ENCODE measurements at places on chromosomes 11 and 22.

GRCh38 chr11:69812946-69813345, 6.3 kb downstream of the FGF3 start:
- DNase-seq, result no peak

- DNase-seq, result no peak
Observed at GRCh38 chr11:16293204-16293681, 63.1 kb downstream of the SOX6 start.

DNA sequence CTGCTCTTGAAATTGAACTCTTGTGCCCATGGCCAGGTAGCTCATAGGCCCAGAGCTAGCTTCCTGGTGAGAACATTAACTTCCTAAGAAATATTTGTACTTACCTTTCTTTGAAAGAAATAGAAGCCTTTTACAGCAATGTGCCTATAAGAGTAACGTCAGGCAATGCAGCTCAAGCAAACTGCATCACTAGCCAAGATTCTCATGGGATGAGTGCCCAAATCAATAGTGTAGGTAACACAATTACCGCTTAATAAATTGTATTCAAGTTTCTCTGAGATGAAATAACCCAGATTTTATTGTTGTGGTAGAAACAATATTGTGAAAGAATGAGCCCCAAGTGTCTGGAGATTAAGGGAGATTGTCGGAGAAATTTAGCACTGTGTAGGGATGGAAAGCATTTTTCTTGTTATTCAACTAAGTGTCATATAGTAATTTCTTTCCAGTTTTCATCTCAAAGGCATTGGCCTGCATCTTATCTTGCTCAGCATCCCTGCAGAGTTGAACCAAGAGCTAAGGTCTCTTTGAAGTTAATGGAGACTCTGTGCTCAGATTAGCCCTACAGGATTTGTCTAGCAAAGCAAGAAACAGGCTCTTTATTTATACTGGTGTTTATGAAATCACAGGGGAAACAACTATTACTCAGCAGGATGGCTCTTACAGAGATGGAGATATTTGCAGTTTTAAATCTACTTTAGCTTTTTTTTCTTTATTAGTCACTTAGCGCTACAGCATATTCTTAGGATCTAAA, 321.0 kb upstream of the PDGFD start:
- DNase-seq, result no peak

DNA sequence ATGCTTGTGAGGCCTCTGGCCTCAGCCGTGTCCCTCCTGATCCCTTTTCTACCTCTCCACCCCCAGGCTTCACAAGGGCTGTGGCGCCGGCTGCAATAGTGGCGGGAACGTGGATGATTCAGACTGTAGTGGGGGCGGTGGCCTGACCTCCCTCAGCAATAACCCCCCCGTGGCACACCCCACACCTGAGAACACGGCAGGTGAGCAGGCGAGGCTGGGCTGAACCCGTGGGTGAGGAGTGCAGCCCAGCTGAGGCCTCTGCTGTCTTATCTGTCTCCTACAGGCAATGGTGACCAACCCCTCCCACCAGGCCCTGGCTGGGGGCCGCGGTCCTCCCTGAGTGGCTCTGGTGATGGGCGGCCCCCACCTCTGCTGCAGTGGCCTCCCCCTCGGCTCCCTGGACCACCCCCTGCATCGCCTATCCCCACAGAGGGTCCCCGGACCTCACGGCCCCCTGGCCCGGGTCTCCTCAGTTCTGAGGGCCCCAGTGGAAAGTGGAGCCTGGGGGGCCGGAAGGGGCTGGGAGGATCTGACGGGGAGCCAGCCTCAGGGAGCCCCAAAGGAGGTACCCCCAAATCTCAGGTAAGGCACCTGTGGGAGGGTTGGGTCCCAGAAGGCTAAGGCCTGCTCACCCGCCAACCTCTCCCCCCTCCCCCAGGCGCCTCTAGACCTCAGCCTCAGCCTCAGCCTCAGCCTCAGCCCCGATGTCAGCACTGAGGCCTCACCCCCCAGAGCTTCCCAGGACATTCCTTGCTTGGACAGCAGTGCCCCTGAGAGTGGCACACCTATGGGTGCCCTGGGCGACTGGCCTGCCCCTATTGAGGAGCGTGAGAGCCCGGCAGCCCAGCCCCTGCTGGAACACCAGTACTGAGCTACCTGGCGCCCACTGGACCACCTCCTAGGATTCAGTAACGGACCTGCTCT, 1.5 kb upstream of the SIPA1 start:
- no peak for DNase-seq

DNA sequence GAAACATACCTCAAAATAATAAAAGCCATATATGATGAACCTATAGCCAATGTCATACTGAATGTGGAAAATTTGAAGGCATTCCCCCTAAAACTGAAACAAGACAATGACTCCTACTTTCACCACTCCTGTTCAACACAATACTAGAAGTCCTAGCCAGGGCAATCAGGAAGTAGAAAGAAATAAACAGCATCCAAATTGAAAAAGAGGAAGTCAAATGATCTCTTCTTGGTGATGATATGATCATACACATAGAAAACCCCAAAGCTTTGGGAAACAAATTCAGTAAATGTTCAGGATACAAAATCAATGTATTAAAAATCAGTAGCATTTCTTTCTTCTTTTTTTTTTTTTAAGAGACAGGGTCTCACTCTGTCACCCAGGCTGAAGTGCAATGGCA, 109.9 kb downstream of the DLG2 start:
- no peak for DNase-seq

DNA sequence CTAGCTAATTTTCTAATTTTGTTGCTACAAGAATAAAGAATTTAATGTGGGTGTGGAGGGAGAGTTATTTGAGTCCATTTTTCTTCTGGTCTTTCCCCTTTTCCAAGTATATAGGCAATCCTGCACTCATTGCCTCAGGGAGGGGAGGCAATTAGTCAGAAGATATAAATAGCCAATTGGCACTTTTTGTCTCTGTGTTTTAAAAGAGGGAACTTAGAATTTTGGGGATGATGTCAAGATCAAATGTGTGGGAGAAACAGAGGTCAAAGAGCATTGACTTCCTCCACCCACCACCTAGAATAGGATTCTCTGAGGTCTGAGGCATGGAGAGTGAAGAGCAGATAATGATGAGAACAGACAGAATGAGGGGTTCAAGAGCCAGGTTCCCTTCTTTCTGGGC, 120.3 kb upstream of the ZC3H12C start:
- DNase-seq, result no peak

DNA sequence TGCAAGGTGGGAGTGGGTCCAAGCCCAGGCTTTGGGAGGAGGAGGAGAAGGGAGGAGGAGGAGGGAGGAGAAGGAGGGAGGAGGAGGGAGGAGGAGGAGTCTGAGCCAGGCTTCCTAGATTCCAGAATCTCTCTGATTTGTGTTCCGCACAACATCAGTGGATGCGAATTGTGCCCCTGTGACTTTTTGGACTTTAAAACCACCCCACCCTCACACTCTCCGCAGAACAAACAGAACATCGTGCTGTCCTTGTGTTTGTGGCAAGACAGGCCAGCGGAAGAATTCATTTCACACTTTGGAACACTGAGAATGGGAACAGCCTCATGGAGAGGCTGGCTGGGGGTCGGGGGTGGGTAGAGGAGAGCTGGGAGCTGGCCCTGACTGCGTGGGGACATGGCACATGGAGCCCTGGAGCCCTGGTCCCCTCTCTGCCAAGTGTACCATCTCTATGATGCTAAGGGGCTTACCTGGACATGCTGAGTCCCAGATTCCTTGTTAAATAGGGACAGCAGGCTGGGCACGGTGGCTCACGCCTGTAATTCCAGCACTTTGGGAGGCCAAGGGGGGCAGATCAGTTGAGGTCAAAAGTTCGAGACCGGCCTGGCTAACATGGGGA, 16.4 kb upstream of the SHANK2 start:
- no peak for DNase-seq

DNA sequence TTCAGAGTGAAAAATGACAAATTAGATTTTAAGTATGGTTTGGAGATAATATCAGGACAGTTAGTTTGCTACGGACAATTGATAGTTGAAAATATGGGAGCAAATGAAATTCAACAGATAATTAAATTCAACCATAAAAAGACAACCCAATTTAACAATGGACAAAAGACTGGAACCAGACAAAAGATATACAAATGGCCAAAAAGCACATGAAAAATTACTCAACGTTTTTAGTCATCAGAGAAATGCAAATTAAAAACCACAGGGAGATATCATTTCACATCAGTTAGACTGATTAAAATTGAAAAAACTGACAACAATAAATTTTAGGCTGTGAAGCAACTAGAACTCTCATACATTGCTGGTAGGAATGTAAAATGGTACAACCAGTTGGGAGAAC, 27.2 kb downstream of the SIK2 start:
- no peak for DNase-seq

All from fibroblast of skin of scalp (primary cell).